ENCODE measurements at places on chromosomes 12 and 14.

DNA sequence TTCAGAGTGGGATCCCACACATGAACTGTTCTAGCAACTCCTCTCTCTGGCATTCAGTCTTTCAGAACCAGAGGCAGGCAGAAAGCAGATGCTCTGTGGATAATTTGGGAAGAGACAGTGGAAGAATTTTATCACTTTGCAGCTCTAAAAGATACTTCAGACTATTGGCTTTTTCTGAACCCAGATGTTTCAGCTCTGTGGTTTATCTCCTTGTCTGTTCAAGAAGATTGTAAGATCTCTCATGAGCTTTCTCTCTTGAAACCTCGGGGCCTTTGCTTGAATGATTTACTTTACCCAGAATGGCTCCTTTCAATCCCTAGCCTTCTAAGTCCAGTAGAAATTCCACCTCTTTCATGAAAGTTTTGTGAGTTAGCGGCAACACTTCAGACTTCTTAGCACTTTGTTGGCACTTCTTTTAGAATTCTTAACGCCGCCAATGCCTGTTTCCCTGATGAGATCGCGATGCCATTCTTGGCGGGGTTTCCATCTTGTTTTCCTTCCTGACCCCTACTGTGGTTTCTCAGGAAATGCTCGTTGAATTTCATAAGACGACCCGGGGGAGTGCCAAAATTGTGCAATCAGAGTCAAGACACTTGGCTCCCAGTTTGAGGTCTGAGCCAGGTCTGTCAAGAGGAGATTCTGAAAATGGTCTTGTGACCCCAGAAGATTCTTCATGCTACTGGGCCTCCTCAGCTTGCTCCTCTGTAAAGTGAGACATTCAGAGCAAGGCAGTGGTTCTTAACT lies 107.0 kb upstream of the PRICKLE1 start:
- DNase-seq, result no peak

DNA sequence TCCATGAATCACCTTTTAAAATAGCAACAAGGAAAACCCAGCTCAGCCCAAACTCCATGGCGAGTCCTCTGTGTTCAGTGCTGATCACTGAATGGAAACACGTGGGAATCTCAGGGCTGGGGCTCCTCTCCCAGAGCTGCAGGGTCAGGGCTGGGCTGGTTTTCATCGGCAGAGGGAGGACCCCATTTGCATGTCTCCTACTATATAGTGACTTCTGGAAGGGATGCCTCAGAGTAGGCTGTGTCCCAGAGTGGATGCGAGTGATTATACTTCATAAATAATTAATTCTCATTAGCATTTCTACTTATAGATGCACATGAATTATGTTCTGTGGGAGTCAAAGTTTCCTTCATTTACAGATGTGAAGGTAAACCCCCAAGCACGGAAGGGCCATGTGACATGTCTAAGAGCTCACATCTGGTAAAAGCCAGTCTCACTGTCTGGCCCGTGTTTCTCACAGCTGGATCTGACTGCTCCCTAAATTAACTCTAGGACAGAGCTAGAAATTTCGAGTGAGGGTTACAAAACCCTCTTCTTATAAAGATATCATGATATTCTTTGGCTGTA lies 685.0 kb downstream of the TMEM121 start:
- no peak for DNase-seq

DNA sequence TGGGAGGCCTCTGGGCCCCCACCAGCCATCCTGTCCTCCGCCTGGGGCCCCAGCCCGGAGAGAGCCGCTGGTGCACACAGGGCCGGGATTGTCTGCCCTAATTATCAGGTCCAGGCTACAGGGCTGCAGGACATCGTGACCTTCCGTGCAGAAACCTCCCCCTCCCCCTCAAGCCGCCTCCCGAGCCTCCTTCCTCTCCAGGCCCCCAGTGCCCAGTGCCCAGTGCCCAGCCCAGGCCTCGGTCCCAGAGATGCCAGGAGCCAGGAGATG lies 729 bp upstream of the GAPDH start:
- DNase-seq, result no peak

DNA sequence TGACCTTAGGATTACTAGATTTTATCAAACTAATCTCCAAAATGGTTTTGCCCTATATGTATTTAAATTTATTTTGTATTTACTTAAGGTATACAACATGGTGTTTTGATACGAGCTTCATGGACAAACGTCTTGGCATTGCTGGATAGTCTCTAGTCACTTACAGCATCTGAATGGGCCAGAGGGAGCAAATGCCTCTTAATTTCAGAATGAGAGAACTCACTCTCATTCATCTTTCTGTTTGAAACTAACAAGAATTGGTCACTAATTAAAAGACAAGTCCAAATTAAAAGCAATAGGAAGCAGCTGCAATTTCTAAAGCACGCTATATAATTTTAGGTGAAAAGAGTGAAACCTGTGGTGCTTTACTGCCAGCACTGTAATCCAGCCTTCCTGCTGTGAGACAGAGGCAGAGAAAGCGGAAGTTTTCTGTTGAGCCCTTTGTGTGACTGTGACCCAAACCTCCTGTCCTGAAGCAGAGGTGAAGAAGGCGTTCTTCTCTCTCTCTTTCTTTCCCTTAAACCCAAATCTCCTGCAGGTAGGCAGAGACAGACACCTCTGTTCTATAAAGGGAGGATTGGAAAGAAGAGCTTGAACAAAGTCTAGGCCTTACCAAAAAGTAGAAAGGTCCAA lies 184.6 kb upstream of the NAV3 start:
- no peak for DNase-seq

- no peak for DNase-seq
These were observed 172.8 kb upstream of the KITLG start for GRCh38 chr12:88753066-88753465.

DNA sequence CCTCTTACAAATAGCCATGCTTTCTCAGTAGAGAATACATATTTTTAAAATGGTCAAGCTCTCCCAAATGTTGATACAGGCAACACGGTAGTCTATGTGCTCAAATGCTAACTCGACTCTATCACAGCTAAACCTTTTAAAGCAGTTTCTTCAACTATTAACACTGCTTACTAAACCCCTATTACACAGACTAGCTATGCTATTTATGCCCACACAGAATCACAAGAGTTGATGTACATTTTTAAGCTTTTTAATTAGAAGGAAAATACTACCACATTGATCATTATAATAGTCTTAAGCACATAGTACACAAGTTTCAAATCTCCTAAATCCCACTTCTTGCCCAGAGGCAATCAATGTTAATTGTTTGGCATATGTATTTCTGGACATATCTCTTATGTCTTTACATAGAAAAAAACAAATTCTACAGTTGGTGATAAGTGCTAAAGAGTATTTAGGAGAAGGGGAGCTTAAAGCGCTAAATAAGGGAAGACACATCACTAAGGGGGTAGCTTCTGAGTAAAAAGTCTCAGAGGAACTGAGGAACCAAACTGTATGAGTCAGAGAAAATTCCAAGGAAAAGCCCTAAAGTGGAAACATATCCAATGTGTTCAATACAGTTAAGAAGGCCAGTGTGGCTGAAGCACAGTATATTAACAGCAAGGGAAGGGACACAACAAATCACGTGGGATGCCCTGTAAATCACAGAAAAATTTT lies 13.7 kb downstream of the HNRNPC start:
- DNase-seq, result no peak

- DNase-seq, result no peak
These were observed 200.5 kb downstream of the GXYLT1 start for GRCh38 chr12:41944216-41944615.

GRCh38 chr14:65359503-65359902 lies 53.0 kb upstream of the FUT8 start:
- DNase-seq, result no peak

DNA sequence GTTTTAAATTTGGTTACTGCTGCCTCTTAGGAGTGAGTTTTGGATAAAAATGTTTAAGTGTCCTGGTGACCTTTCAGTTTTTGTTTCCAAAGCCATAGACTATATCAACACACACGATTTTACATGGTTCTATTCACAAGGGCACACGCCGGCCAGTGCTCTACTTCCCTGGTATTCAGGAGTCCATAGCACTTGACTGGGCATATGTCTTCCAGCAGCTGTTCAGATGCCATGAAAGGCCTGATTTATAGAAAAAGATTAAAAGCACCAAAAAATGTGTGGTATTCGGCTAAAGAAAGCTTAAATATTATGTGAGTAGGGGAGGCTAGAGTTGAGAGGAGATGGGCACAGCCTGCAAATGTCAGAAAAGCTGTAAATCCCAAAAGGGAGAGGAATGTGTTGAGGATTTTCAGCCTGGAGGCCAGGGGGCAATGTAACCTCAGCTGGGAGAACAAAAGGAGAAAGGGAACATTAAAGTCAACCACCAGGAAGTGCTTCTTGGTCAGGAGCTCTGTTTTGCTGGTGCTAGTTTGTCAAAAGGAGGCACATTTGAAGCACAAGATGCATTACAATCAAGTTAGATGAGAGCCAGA lies 478.4 kb downstream of the RAD51B start:
- DNase-seq, result no peak

- DNase-seq, result no peak
These were observed 45.2 kb downstream of the RDH12 start for GRCh38 chr14:67746927-67747326.

GRCh38 chr12:91327889-91328288 lies 145.3 kb upstream of the DCN start:
- no peak for DNase-seq

DNA sequence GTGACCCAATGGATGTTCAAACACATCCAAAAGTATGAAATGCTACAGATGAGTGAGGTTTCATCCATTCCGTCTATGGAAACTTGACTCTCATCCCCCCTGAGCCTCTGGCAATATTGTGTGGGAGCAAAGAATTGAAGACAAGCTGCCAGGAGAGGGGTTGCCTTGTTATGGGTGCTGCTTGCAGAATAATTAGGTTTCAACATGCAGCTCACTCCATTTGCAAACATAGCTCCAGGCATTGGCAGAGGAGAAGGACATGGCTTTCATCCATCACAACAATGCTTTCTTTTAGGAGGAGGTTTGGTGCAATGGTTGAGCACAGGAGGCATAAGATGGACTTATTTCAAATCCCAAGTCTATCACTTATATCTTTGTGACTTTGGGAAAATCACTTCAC lies 220.7 kb upstream of the SRRM4 start:
- no peak for DNase-seq

DNA sequence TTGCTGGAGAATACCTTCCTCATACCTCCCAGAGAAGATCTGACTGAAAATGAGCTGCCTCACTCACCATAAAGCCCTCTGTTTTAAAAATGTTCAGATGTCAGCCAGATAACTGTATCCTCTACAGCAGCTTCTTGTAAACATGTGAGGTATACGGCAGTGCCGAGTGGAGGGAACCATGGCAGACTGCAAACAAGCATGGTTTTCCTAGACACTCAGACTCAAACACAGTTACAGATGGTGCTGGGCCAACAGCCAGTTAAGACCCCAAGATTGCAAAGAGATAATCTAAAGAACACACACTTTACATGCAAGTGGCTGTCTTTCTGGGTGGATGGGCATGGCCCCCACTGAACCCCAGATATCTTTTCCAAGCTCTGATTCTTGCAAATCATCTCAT lies 16.6 kb upstream of the CCDC177 start:
- no peak for DNase-seq

DNA sequence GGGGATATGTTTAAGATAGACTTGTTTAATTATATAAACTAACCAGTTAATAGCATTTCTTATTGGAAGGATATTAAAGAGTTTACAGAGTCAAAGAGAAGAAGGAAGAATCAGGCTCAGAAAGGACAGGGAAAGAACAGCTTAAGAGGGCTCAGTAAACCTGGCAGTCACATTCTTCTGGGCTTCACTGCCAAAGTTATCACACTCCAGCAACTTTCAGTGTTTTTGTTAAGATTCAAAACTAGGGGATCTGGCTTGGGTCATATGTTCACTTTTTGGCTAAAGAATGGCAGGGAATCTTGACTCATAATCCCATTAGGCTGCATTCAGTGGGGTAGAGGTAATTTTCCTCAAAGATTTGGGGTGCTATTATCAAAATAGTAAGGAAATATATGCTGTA lies 312.3 kb downstream of the RAD51B start:
- DNase-seq, result no peak

- DNase-seq, result no peak
These were observed 497.5 kb downstream of the RERGL start for GRCh38 chr12:17592472-17592871.

- DNase-seq, result no peak
These were observed 198.2 kb upstream of the PLEKHG7 start for GRCh38 chr12:92504594-92504981.

DNA sequence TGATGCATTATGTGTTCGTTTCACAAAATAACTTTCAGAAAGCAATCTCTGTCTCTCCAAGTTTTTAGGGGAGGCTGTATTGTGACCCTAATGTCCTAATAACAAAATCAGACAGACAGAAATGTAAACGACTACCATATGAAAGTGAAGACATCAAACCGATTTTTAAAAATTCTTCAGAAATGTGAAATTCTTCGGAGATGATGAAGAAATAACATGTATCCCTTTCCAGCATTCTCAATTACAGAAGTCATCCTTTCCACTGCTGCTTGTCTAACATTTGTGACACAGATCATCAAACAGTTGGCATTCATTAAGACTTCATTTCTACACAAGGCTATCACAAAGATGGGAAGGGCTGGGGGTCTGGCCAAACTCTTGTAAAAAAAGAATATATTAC lies 41.0 kb downstream of the DMAC2L start:
- DNase-seq, result no peak

DNA sequence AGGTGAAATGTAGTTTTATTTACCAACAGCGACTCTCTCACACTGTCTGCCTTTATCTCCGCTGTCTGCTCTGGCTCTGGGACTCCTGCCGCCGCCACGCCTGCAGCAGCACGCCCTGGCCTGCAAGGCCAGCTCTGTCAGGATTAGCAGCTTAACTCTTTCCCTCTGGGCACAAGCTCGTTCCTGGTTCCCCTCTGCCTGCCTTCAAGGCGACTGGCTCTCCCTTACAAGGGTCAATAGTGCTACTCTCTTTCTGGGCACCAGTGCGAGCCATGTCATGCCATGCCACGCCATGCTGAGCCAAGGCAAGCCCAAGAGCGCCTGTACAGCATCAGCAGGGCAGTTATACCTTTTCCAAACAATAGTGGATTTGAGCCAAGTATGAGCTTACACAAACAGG lies 3.6 kb upstream of the CLEC2B start:
- DNase-seq, result no peak

DNA sequence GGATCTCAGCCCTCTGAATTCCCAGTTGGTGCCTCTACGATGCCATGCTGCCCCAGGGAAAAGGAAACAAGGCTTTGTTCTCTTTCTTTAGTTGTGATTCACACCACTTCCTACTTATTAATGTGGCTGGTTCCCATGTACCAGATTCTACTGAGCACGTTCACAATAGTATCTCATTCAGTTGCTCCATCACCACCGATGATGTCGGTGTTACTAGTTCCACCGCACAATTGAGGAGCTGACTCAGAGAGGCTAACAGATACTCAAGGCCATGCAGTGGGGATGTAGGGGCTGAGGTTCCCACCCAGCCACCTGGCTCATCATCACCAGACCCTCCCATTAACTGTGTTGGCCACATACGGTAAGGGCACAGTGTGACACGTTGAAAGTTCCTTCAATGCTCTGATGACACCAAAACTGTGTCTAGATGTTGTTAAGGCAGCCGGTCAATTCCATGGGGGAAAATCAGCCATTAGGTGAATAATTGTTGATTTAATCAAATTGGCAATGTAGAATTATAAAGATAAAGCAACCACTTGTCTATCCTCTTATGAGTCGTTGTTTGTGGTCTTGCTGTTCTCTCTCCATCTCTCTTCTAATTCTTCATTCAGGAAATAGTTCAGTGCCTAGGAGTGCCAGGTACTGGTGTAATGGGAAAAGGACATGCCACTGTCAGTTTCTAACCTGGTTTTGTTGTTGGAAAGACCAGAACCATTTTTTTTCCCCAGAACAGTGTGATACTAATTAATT lies 244.2 kb upstream of the CRY1 start:
- DNase-seq, result no peak
